ENCODE measurements at places on chromosomes 1 and 21.

DNA sequence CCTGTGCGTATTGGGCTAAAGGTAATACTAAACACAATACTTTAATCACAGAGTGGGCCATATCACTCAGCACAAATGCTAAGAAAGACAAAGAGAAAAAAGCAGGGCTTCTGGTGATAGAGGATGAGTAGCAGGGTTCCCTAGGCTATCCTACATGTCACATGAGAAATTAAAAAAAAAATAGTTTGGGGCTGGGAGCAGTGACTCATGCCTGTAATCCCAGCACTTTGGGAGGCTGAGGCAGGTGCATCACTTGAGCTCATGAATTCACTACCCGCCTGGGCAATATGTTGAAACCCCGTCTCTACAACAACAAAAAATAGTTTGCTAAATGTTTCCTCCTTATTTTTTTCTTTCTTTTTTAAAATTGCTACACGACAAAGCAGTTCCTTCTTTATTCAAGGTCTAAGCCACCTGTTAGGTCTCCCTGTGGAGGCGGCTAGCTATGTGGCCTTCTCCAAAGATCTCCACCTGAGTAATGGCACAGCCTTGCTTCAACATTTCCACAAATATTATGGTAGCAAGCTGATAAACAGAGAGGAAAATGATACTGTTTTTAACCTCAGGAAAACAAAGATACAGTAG is 1.5 kb downstream of the ENSA start:
- DNase-seq = no peak

- no peak for DNase-seq
Observed at GRCh38 chr21:30444204-30444603, 4.1 kb downstream of the KRTAP15-1 start.

- no peak for DNase-seq
Observed at GRCh38 chr1:197481101-197481500, 213.0 kb downstream of the CRB1 start.

DNA sequence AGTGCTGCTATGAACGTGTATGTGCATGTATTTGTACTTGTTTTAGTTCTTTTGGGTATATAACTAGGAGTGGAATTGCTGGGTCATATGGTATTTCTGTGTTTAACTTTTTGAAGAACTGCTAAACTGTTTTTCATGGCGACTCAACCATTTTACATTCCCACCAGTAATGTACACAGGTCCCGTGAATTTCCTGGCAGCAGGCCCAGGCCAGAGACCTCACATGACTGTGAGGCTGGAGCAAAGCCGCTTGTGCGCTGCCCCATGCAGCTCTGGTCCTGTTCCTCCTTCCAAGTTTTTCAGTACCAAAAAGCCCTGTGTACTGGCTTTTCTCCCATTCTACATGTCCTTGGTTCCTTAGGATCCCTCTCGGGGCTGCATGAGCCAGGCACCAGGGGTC is 29.6 kb downstream of the ACOT11 start:
- DNase-seq = no peak

- no peak for DNase-seq
Observed at GRCh38 chr21:14901482-14901958, 163.3 kb downstream of the NRIP1 start.

DNA sequence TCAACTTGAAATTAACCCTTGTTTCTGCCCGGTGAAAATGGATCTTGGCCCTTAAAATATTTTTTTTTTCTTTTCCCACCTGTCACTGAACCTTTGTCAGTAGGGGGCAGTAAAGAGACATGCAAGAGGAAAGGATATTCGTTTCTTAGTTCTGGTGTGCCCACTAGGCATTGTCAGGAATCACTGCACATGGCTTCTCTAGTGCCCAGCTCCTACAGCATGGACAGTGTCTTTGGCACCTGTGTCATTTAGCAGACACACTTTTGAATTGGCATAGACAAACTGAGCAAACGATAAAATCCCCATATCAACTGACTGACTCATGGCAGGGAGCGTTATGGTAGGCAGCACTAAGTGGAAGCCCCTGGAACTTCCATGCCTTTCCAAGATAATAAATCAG is 1048.1 kb downstream of the BRINP3 start:
- DNase-seq = no peak

DNA sequence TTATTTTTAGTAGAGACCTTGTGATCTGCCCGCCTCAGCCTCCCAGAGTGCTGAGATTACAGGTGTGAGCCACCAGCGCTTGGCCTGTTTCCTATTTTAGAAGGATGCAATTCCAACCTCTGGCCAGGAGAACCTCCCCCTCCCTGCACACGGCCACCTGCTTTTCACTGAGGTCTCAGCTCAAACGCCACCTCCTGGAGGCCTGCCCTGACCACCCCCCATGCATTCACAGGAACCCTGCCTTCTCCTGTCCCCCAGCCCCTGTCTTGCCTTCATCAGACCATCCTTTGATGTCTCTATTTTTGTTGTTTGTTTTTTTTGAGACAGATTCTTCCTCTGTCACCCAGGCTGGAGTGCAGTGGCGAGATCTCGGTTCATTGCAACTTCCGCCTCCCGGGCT is 2.3 kb downstream of the SRM start:
- no peak for DNase-seq

- no peak for DNase-seq
Observed at GRCh38 chr1:220366269-220366668, 94.0 kb upstream of the RAB3GAP2 start.

GRCh38 chr1:65310078-65310587 is 790 bp downstream of the DNAJC6 start:
- no peak for DNase-seq

DNA sequence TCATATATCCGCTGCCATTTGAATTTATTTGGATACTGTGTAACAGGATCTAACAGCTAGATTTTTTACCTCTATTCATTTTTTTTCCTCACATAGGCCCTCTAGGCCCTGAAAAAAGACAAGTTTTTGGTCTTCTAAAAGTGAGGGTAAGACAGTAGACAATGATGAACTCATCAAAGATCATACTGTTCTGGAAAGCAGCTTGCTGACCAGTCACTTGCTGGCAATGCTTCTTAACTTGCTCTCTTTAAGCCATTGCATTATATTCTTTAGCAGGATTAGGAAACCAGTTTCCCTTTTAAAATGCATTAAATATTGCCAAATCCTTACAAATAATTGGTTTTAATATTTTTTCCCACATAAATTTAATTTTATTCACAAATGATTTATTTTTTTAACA is 65.5 kb downstream of the SYT14 start:
- DNase-seq = no peak

DNA sequence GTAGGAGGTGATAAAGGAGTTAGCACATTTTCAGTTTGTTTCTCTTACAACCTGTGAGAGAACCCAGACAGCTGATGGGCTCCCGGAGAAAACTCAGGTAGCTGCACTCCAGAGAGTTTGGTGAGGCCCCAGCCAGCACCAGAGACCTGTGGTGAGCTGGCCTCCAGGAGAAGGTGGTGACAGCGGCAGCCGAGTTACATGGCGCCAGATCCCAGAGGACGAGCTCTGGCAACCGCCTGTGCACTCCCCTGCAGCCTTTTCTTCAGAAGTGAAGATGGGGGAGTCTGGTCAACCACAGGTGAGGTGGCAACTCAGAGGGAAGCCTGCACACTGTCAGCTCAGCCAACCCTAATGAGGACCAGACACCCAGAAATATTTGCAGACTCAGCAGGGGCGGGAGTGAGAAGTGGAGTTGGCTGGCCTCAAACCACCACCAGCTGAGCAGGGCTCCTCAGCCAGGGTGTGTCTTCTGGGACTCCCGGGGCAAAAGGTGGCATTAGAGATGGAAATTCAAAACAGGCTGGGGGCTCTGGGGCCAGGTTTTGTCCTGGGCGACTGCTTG is 209.7 kb downstream of the SETD4 start:
- no peak for DNase-seq

DNA sequence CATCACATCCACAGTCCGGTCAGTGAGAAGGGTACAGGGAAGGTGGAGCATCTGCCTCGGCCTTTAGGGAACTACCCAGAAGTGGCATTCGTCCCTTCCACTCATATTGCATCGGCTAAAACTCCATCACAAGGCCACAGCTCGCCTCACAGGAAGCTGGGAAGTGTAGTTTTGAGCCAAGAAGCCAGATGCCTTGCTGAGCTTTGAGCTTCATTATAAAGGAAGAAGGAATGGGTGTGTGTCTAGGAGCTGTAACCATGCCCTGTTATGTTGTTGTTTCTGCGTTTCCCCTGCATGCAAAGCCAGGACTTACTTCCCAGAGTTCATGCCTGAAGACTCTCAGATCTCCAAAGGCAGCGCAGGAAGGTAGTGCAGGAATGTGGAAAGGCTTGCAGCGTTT is 61.1 kb downstream of the OPTC start:
- DNase-seq = no peak

- DNase-seq = no peak
Observed at GRCh38 chr1:245988393-245989078, 518.5 kb downstream of the SMYD3 start.

GRCh38 chr21:45482899-45483821 is 59.1 kb downstream of the SLC19A1 start:
- DNase-seq = no peak

DNA sequence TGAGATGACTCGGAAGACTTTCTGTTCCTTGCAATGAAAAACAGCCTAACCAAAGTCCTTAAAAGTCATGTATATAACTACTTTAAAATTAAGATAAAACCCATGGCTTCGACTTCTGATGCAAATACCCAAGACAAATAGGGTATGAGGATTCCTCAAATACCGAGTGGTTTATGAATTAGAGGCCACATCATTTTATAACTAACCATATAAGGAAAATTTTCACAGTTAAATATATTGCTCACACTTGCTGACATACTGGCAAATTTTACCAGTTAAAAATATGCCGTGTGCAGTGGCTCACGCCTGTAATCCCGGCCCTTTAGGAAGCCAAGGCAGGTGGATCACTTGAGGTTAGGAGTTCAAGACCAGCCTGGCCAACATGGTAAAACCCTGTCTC is 5.4 kb downstream of the RERE start:
- no peak for DNase-seq

- DNase-seq = no peak
Observed at GRCh38 chr1:208159555-208160258, 84.5 kb downstream of the PLXNA2 start.

DNA sequence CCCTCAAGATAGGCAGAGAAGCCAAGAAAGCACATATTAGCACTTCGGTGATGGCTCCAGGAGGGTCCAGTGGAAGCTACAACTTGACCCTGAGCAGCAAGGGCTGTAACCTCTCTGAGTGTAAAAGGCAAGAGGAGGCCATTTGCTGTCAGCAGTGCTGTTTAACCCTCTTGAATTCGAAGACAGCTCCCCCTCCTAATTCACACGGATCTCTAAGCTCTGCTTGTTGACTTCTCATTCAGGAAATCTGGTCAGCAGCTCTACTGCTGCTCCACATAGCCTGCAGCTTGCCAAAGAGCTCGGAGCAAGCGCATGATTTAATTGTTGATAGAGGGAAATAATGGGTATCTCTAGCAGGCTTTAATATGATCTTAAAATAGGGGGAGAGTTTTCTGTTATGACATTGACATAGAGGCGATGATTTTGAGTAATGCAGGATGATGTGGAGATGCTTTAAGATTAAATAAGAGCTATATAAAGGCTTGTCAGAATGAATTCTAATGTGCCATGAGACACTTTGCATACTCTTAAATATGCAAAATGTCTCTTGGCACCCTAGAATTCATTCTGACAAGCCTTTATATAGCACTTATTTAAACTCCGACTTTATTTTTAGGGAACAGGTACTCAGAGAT is 79.4 kb upstream of the USH2A start:
- DNase-seq = no peak

- DNase-seq = no peak
Observed at GRCh38 chr1:150005606-150006005, 4.9 kb downstream of the OTUD7B start.

- DNase-seq = no peak
Observed at GRCh38 chr1:33860671-33861070, 3.2 kb upstream of the HMGB4 start.

GRCh38 chr21:46368533-46369285 is 44.8 kb downstream of the PCNT start:
- peak; percentile 29 for DNase-seq

Data from stimulated activated CD8-positive, alpha-beta memory T cell treated with anti-CD3 and anti-CD28 coated beads, Interleukin-7, amount 100 ng/mL, for 4 hours (primary cell).